Mammary epithelial cell (primary cell): ENCODE measurements at places on chromosomes 1 and 21. TPM values are rescaled to one million over a fixed set of nuclear protein-coding genes. Genes with fewer than 3 reads are reported as not detected.

RNPC3 gene
- total RNA-seq = 20.5 TPM

FAM72D gene
- 0.33 TPM for total RNA-seq

SIPA1L2 gene
- 19.8 TPM for total RNA-seq

PIGR gene
- total RNA-seq = 0.08 TPM in 1 of 2 replicates, not detected in the other

TFAP2E gene
- total RNA-seq = 0.24 and 0.71 TPM in 2 replicates

OR2T35 gene
- total RNA-seq = not detected

CFAP141 gene
- total RNA-seq = not detected in 2 replicates

MARK1 gene
- total RNA-seq = 9.3 TPM

TNFRSF9 gene
- total RNA-seq = not detected

KCNA2 gene
- not detected in 2 replicates for total RNA-seq

TEX38 gene
- total RNA-seq = not detected

C1QC gene
- total RNA-seq = not detected in 2 replicates

SPRR5 gene
- total RNA-seq = 0.43 and 0.78 TPM in 2 replicates

CD1C gene
- not detected in 2 replicates for total RNA-seq

CORT gene
- total RNA-seq = 0.31 TPM in 1 of 2 replicates, not detected in the other

CHIA gene
- total RNA-seq = not detected in 2 replicates

MIER1 gene
- 31.8 and 33.0 TPM in 2 replicates for total RNA-seq

KIF26B gene
- 14.2 TPM for total RNA-seq

F13B gene
- total RNA-seq = not detected in 2 replicates

FNDC5 gene
- not detected in 2 replicates for total RNA-seq

CELA2A gene
- total RNA-seq = not detected

ANKRD45 gene
- total RNA-seq = 1.7 TPM

FLG2 gene
- not detected for total RNA-seq

LPAR3 gene
- 8.6 and 14.3 TPM in 2 replicates for total RNA-seq

NPR1 gene
- 0.17 TPM for total RNA-seq

CELA2B gene
- total RNA-seq = not detected

RAB25 gene
- total RNA-seq = 24.0 TPM
